ENCODE measurements at places on chromosomes 7 and 10.

GRCh38 chr7:4241791-4242190, 440.3 kb upstream of the FOXK1 start:
- no peak for DNase-seq

DNA sequence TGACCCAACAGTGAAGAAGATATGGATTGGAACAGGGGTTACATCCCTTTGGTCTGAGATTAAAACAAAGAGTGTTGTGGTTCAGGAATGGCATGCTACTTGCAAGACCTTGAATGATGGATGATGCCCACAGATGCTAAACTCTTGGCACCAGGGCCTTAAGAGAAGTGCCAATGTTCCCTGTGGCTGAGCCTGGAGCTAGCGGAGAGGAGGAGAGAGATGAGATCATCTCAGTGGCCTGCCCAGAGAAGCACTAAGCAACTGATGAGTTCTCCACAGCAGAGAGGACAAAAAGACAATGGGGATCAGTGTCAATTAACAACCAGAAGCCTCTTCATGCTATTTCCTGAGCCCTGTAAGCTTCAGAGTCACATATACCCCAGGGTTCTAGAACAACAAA, 97.8 kb downstream of the ELAPOR2 start:
- no peak for DNase-seq

DNA sequence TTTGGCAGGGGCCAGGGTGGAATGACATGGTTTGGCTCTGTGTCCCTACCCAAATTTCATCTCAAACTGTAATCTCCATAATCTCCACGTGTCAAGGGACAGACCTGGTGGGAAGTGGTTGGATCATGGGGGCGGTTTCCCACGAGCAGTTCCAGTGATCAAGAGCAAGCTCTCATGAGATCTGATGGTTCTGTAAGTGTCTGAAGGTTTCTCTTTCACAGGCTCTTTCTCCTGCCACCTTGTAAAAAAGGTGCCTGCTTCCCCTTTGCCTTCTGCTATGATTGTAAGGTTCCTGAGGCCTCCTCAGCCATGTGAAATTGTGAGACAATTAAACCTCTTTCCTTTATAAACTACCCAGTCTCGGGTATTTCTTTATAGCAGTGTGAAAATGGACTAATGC, 188.3 kb downstream of the CHCHD3 start:
- DNase-seq = no peak

DNA sequence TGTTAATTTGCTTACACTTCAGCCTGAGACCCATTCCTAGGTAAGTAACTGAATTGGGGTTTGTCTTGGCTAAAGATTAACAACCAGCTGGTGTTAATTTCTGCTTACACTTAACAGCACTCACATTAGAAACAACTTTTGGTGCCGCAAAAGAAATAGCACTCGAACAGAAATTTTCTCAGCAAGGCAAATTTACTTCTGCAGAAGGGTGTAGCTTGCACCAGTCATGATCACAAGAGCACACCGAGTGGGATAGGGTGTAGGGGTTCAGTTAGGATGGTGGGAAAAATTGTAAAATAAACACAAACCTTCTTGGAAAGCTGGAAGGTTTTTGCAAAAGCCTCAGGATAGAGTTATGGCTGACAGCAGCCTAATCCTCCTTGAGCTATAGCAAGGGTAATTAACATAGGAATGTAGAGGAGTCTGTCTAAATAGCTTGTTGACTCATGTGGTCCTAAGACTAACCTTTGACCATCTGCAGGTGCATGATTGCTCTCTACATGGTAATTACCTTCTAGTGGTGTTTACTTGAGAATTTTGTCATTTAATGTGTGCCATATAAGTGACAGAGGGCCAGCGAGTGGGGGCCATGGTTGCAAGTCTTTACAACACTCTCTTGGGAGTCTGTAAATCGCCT, 67.8 kb upstream of the CDK13 start:
- no peak for DNase-seq

DNA sequence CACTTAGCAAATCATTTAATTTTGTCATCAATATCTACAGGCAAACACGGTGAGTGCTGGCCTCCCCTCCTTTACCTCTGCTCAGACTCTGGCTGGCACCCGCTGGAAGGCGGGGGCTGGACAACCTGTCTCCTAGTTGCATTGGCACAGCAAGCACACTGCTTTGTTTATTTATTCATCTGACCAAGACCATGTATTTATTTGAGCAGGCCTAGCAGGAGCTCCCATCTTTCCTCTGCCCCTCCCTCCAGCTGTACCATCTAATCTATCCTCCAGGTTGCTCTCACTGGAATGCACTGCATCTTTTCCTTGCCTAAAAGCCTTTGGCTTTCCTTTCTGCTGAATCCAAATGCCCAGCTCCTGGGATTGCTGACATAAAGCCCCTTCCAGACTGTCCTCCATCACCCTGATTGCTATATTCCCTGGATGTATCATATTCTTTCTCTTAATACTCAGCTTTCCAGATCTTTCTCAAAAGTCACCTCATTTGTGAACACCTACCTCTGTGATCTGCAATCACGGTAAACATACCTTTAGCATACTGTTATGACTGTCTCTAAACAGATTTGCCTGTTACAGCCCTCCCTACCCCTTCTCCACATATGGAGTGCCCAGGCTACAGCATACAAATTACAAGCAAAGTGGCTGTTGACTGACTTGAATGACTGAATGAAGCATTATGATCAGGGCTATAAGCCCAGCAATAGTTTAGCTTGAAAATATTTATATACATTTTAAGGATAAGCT, 9.6 kb downstream of the ELMO1 start:
- no peak for DNase-seq

GRCh38 chr10:132499367-132499685, 38.3 kb upstream of the INPP5A start:
- no peak for DNase-seq

GRCh38 chr7:5620459-5620881, 161.0 kb downstream of the RNF216 start:
- DNase-seq = no peak

GRCh38 chr7:71472962-71473361, 341.0 kb downstream of the GALNT17 start:
- no peak for DNase-seq

DNA sequence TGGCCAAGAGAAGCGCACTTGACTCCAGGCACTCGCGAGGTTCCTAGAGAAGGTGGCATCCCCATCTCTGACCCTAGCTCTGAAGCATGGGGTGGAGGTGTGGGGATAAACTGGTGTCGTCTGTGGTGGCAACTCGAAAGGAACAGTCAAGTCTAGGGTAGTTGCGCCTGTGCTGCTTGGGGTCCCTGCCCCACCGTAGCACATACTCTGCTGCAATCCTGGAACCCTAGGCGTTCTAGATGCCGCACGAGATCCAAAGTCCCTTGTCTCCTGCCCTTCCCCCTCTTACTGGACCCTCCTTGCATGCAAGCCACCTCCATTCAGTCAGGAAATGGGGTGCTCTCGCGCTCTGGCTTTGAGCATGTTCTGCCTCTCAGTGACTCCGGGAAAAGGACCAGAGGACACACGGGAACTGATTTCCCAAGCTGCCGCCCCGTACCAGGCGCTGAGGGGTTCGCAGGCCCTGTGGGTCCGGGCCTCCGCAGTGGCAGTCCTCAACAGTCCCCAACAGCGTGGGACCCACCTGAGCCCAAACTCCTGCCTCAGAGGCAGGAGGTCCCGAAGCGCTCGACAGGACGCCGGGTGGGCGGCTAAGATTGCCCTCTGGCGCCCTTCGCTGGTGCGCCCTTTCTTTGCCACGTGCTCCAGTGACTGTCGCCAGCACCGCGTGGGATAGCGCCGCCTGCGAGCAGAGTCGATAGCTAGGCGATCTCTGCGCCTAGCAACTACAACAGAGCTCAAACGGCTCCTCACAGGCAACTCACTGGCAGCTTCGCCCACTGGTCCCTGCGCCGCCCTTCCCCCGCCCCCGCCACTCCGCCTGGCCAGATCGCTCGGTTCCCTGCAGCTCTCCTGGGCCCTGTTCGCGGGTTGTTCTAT, 452.0 kb downstream of the REEP3 start:
- DNase-seq = no peak

GRCh38 chr7:27155816-27156507, 513 bp downstream of the HOXA7 start:
- DNase-seq = no peak

DNA sequence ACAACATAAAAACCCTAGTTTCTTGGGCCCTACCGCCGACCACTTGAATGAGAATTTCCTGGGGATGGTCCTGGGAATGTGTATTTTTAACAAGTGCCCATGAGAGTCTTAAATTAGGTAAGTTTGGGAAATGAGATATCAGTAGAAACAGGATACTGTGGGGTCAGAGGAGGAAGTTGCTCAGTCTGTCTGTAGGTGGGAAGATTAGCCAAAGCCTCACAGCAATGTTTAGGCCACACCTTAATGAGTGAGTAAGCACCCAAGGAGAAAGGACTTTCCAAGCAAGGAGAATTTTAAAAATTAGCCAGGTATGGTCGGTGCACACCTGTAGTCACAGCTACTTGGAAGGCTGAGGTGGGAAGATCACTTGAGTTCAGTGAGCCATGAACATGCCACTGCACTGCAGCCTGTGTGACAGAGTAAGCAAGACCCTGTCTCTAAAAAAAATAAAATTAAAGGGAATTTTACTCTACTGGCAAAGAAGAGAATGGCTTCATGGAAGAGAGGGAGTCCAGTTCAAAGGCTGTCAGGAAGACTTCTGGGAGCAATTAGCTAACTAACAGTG, 31.9 kb downstream of the PAPSS2 start:
- DNase-seq = no peak

DNA sequence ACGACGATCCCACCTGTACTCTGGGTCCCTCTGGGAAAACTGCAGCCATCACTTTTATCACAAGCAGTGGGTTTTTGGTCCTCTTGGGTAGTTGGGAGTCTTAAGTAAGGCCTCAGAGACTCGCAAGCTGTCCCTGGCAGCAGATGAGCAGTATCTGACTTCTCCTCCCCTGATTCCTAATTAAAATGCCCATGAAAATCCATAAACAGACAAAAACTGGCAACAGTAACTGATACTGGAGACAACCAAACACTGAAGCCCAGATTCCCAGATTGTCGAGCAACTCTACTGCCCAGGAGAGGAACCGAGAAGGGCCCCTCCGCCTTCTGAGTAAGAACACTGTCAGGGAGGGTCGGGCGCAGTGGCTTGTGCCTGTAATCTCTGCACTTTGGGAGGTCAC, 333.8 kb downstream of the CALN1 start:
- DNase-seq = no peak

GRCh38 chr10:133033742-133034048, 54.0 kb upstream of the ADGRA1 start:
- no peak for DNase-seq

- DNase-seq = no peak
Measured at GRCh38 chr7:50068850-50069551, 24.0 kb downstream of the ZPBP start.

- DNase-seq = no peak
Measured at GRCh38 chr10:47456079-47456785, 27.7 kb downstream of the ANXA8 start.

- DNase-seq = no peak
Measured at GRCh38 chr10:28800144-28800543, 122.8 kb downstream of the BAMBI start.

DNA sequence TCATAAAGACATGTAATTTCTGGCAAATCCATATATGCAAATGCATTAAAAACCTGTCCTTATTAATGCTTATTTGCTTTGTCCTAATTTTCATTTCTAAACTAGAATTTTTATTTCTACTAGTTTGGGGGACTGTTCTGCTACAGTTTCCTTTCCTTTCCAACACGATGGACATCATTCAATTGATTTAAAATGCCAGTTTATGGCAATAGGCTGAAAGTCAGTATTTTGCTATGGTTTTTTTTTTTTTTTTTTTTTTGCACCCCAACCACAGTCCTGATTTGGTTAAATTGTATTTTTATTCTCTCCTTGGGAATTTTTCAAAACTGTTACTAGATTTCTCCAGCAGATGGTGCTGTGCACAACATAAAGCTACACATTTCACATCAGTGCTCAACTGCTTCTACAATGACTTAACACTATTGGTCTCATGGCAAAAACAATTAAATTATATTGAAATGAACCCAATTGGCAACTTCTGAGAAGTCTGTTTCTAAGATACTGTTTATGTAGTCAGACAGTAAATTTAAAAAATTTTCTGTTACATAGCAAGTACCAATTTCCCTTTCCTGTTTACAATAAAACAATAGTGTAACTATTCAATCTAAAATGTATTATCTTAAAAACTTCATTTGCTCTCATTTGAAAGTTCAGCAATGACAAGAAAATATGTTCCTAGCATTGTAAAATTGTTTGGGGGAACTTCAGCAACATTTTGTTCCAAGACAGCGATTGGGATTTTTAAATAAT, 193.8 kb upstream of the CCDC6 start:
- DNase-seq = peak; percentile 33

DNA sequence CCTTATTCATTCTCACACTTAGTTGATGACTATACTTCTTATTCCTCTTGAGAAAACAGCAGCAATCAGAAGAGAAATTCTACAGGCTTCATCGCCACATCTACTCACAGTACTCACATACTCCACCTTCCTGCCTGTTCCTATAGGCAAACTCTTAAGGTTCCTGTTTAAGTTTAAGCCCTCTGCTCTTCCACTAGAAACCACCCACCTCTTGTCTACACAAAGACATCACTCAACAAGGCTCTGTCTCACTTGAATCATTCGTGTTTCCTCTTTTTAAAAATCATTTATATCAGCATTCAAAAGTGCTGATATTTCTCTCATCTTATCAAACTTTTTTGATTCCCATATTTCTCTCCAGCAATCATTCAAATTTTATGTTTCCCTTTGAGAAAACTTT, 85.5 kb upstream of the ADO start:
- peak; percentile 41 for DNase-seq

DNA sequence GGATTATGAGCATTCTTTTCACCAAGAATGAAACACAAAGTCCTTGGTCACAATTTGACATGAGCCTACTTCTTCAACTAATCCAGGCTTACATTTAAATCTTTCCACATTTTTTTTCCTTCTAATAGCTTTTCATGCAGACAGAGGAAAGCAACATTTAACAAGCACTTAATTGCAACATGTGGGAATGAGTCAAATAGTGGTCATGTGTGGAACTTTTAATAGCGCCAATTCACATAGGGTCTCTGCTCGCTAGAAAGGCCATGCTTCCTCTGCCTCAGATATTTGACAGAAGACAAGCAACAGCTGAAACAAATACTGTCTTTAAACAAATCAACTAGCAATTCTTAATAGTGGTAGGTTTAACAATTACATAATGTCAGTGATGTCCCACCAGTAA, 285.9 kb upstream of the ETV1 start:
- DNase-seq = no peak

GRCh38 chr10:99981581-99982199, 28.1 kb downstream of the DNMBP start:
- DNase-seq = no peak

DNA sequence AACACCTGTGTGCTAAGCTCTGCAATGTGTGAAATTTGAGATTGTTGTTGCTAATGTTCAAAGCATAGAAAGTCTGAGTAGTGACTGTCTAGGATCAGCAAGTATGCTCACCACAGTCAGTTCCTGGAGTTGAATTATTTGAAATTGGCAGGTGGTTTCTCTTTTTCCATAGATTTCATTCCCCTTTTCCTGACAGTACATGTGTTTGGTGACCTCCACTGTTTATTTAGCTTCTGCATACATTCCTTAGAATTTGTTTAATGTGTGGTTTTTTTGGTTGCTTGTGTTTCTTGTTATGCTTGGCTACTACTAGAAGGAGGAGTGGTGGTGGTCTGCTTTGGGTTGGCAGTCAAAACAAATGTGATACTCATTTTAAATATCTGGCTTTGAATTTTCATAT, 52.3 kb downstream of the FOXP2 start:
- DNase-seq = no peak

- peak; percentile 90 for DNase-seq
Measured at GRCh38 chr10:64648915-64649314, 1127.7 kb downstream of the REEP3 start.

Data from MV-4-11 (cell line).